ENCODE measurements at places on chromosomes 12 and 14. TPM values are rescaled to one million over a fixed set of nuclear protein-coding genes. Genes with fewer than 3 reads are reported as not detected.
A peak's percentile ranks its signal among the peaks of the same experiment; 100 is the strongest.

DNA sequence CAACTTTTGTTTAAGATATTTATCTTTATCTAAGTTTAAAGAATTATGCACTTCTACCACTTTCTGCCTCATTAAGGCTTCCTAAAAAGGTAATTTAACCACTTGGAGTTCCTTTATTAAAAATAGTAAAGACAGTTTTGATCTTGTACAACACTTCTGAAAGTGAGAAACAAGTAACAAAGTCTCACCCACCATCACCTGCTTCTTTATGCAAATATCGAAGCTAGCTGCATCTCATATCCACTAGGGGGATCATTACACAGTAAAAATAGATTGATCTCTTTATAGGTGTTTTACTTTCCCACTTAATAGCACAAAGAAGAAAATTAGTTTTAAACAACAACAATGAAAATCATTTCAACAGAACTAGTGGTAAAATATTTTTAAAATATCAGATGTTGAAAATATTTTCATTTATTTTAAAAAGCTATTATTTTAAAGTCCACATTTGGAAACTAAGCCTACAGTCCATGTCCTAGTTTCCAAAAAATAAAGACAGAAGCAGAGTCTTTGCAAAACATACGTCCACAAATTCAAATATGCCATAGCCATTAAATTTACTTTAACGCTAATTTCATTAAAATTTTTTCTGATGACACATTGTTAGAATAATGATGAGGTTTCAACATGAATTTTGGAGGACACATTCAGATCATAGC lies 160.0 kb upstream of the SOX5 start:
- H3K27me3 ChIP-seq = no peaks in the 10 kb centered on the region
- no peaks in the 10 kb centered on the region for H3K36me3 ChIP-seq
- no peaks in the 10 kb centered on the region for H3K4me1 ChIP-seq
- DNase-seq = no peak

DNA sequence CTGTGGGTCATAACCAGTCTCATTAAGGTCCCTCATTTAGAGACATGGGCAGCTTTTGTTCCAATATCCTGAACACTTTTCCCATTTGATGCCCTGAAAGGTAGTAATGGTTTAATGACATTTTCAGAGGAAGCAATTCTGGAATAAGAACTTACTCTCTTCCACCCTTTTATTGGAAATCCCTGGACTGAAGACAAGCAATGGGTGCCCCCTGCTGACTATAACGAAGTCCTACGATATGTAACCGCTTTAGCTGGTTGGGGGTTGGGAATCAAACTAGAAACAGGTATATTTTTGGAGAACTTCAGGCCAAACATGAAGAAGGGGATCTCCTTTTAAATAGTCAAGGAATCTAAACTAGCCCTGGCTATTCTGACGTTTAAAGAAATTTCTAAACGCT lies 20.5 kb downstream of the SARNP start:
- H3K4me1 ChIP-seq = peaks cover 17% of the 10 kb centered on the region
- no peaks in the 10 kb centered on the region for H3K27me3 ChIP-seq
- H3K4me3 ChIP-seq = no peak overlapping the region
- H3K27ac ChIP-seq = no peak overlapping the region

- no peaks in the 10 kb centered on the region for H3K36me3 ChIP-seq
- H3K27me3 ChIP-seq = no peaks in the 10 kb centered on the region
- no peak overlapping the region for H3K4me3 ChIP-seq
- H3K27ac ChIP-seq = no peak overlapping the region
Observed at GRCh38 chr14:69755784-69756183, 11.2 kb upstream of the SRSF5 start.

GRCh38 chr14:33940561-33941011 lies 10.3 kb downstream of the EGLN3 start:
- H3K4me3 ChIP-seq = no peak overlapping the region
- H3K4me1 ChIP-seq = no peaks in the 10 kb centered on the region
- no peaks in the 10 kb centered on the region for H3K36me3 ChIP-seq
- no peak overlapping the region for H3K27ac ChIP-seq
- DNase-seq = no peak

- H3K36me3 ChIP-seq = peaks cover 2% of the 10 kb centered on the region
- no peak for DNase-seq
- H3K4me3 ChIP-seq = no peak overlapping the region
- H3K27me3 ChIP-seq = no peaks in the 10 kb centered on the region
- H3K27ac ChIP-seq = no peak overlapping the region
- peaks cover 4% of the 10 kb centered on the region for H3K4me1 ChIP-seq
Observed at GRCh38 chr12:53170215-53170614, 10.3 kb upstream of the ZNF740 start.

- no peak overlapping the region for H3K4me3 ChIP-seq
- no peak for DNase-seq
- H3K4me1 ChIP-seq = no peaks in the 10 kb centered on the region
- peaks cover 5% of the 10 kb centered on the region for H3K36me3 ChIP-seq
Observed at GRCh38 chr12:45435945-45436710, 220.2 kb downstream of the ANO6 start.

DNA sequence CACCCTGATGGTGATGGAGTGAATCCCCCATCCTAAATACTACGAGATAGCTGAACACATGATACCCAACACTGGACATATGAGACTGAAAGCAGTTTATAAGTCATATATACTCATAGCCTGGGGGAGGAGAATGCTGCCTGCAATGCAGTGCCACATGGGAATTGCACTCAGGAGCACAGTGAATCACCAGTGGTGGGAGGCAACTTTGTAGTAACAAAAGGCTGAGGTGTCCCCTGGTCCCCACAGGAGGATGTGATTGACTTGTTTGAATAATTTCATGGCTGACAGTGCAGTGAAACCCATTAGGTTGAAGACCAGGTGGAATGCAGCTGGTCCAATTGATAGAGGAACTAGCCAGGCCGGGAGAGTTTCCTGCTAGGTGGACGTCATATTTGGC lies 20.2 kb downstream of the CCDC38 start:
- no peak overlapping the region for H3K4me3 ChIP-seq
- H3K36me3 ChIP-seq = no peaks in the 10 kb centered on the region
- no peak overlapping the region for H3K27ac ChIP-seq
- no peak for DNase-seq

DNA sequence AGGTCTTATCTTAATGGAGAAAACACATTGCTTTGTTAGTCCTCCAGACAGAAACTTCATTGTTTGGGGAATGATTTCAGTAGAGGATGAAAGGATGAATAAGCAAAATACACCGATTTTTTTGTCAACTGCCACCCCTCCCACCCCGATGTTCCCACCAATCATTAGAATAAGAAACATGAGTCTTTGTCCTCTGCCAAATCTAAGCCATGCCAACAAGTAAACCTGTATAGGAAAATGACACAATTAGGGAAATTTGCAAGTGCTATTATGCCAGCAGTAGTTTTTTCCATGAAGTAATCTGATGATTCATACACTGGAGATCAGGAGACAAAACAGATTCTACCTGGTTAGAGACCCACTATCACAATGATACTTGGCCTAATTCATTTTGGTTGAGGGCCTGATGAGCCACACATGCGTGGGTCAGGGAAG lies 35.9 kb downstream of the FLRT2 start:
- H3K4me1 ChIP-seq = no peaks in the 10 kb centered on the region
- no peak for DNase-seq
- H3K27me3 ChIP-seq = no peaks in the 10 kb centered on the region
- no peak overlapping the region for H3K27ac ChIP-seq
- H3K4me3 ChIP-seq = no peak overlapping the region
- no peaks in the 10 kb centered on the region for H3K36me3 ChIP-seq

Gene CLEC4D
- total RNA-seq = not detected

Gene ADAM21
- total RNA-seq = 0.15 TPM

GRCh38 chr14:33812601-33813000 lies 138.3 kb downstream of the EGLN3 start:
- H3K36me3 ChIP-seq = no peaks in the 10 kb centered on the region
- DNase-seq = no peak
- H3K27me3 ChIP-seq = peaks cover 6% of the 10 kb centered on the region

DNA sequence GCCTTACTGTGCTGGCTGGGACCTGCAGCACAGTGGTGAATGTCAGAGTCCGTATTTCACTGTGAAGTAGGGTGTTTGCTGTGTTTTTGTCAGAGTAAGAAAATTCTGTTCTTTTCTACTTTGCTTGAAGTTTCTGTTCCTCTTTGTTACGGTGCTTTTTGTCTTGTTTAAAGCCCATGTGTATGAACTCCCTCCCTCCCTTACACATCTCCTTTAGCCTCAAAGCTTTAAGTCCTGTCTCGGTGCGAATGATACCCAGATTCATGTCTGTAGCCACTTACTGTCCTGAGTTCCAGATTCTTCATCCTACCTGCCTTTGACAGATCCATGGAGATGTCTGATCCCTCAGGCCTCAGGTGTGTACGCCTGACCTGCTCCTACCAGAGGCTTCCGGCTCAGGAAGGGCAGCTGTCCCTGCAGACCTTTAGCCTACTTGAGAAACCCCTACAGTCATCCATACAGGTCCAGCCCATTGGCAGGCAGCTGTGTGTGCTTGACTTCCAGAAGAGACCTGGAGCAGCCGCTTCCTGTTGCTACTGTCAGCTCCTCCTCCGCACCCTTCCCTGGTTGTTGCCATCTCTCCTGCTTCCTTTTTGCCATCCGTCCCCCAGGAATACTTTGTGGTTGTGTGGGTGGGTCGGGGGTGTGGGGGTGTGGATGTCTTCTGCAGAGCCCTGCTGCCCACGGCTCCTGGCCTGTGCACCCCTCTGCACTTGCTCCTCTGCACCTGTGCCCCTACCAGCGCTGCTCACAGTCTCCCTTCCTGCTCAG lies 72.9 kb downstream of the DDX51 start:
- H3K4me3 ChIP-seq = no peak overlapping the region
- no peaks in the 10 kb centered on the region for H3K27me3 ChIP-seq
- DNase-seq = no peak
- H3K27ac ChIP-seq = no peak overlapping the region
- peaks cover 11% of the 10 kb centered on the region for H3K4me1 ChIP-seq
- peaks cover 27% of the 10 kb centered on the region for H3K36me3 ChIP-seq

GRCh38 chr14:90302529-90303303 lies 29.0 kb downstream of the NRDE2 start:
- no peak for DNase-seq
- peaks cover 10% of the 10 kb centered on the region for H3K4me1 ChIP-seq
- no peaks in the 10 kb centered on the region for H3K27me3 ChIP-seq
- H3K27ac ChIP-seq = no peak overlapping the region
- peaks cover 21% of the 10 kb centered on the region for H3K36me3 ChIP-seq

GRCh38 chr12:28574746-28575592 lies 384.7 kb downstream of the CCDC91 start:
- no peak overlapping the region for H3K4me3 ChIP-seq
- peaks cover 2% of the 10 kb centered on the region for H3K4me1 ChIP-seq
- no peaks in the 10 kb centered on the region for H3K36me3 ChIP-seq
- no peak overlapping the region for H3K27ac ChIP-seq

Gene TSPAN19
- total RNA-seq = not detected

Gene POLE
- total RNA-seq = 112 TPM

Gene BMAL2
- 14.9 TPM for total RNA-seq

GRCh38 chr12:52837413-52837741 lies 3.3 kb upstream of the KRT79 start:
- H3K4me1 ChIP-seq = peaks cover 22% of the 10 kb centered on the region
- H3K27ac ChIP-seq = no peak overlapping the region
- no peak overlapping the region for H3K4me3 ChIP-seq
- peak; percentile 12 for DNase-seq
- peaks cover 15% of the 10 kb centered on the region for H3K27me3 ChIP-seq
- no peaks in the 10 kb centered on the region for H3K36me3 ChIP-seq

Gene ALDH1L2
- 4.8 TPM for total RNA-seq

DNA sequence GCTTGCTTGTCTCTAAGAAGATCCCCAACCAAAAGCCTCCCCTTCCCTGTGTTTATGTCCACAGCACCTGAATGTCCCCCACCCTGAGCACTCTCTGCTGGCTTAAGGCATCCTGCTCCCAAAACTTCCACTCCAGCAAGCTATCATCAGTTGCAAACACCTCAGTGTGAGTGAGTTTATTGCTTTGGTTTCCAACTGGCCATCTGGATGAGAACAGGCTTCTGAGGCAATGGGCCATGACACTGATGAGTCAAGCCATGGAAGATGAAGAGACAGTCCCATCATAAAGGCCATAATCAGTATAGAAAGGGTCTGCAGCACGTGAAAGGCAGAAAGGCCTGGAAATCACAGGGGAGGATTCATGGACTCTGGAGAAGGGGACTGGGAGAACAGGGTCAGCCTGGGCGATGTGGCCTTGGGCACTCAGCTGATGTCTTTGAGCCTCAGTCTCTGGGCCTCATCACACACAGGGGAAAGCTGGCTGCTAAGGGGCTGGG lies 12.8 kb downstream of the CMKLR1 start:
- H3K36me3 ChIP-seq = no peaks in the 10 kb centered on the region
- no peak overlapping the region for H3K4me3 ChIP-seq
- no peak overlapping the region for H3K27ac ChIP-seq
- no peaks in the 10 kb centered on the region for H3K4me1 ChIP-seq

GRCh38 chr12:51845482-51845881 lies 3.0 kb downstream of the FIGNL2 start:
- H3K27ac ChIP-seq = no peak overlapping the region
- H3K36me3 ChIP-seq = no peaks in the 10 kb centered on the region
- peaks cover 50% of the 10 kb centered on the region for H3K27me3 ChIP-seq
- H3K4me1 ChIP-seq = peaks cover 8% of the 10 kb centered on the region

DNA sequence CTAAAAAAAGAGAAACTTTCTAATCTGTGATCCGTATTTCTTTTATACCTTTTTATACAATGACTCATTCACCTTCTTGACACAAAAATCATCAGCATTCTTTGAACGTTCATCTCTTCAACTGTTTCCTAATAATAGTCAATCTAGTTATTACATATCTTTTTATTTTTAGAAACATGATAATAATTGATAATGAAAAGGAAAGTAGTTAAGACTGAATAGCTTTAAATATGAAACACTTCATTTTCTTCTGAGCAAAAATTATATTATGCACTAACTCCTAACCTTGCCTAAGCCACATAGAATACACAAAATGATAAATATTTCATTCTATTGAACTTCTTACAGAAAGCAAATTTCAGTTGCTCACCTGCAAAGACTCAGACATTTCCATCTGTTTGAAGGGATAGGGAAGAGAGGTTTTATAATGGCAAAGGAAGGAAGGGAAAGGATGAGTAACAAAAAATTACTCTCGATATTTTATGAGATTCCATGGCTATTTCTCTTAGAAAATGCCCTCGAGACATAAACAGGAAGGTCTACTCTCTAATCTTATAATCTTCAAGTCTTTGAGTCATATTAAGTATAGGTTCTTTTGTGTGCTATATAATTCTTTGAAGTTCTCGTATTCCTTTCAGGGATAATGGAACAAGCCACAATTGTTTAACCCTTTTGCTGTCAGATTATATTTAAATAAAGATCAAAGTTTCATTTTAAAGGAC lies 7.5 kb upstream of the KLHL42 start:
- H3K4me1 ChIP-seq = no peaks in the 10 kb centered on the region
- no peaks in the 10 kb centered on the region for H3K36me3 ChIP-seq
- no peak overlapping the region for H3K4me3 ChIP-seq
- no peak for DNase-seq
- no peak overlapping the region for H3K27ac ChIP-seq
- no peaks in the 10 kb centered on the region for H3K27me3 ChIP-seq

Data from activated CD4-positive, alpha-beta memory T cell treated with anti-CD3 and anti-CD28 coated beads for 36 hours (primary cell).